ENCODE measurements at places on chromosomes 12 and 14.

GRCh38 chr12:12613344-12613743 is 1.7 kb downstream of the CREBL2 start:
- DNase-seq = no peak

DNA sequence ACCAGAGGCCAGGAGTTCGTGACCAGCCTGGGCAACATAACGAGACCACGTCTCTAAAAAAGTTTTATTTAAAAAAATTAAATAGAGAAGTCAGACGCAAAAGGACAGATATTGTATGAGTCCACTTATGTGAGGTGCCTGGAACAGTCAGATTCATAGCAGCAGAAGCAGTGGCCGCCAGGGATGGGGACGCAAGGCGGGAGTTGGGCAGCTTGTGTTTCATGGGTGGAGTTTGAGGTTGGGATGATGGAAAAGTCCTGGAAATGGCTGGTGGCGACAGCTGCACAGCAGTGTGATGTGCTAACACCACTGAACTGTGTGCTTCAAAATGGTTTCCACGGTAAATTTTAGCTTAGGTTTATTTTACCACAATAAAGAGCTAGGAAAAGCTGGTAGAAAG is 57.6 kb upstream of the DDX11 start:
- no peak for DNase-seq

DNA sequence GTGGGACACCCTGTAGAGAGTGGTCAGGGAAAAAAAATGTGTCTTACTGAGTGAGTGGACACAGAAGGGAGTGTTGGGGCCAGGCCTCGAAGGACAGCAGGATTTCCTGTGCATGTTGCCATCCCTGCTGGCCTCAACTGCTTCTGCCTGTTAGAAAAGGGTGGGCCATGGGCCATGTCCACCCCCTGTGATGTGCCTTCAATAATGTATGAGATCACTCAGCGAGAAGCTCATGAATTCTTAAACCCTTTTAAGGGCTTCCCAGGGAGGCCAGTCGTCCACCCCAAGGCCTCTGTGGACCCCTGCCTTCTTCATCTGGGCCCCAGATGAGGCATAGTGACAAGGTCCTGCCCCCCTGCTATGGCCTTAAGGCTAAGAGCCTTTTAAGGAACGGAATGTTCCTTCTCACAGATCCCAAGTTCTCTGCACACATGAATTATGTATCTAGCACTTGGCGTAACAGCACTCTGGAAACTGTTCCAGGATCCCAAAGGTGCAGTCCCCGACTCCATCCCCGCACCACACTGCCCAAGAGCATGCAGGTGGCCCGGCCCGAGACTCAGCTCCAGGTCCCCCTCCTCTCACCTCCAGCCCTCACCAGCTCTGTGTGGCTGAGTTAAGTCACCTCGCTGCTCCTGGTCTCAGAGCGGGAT is 8.9 kb upstream of the C14orf132 start:
- DNase-seq = no peak

GRCh38 chr14:54667764-54668163 is 100.8 kb downstream of the SAMD4A start:
- DNase-seq = no peak

- no peak for DNase-seq
Observed at GRCh38 chr12:44307506-44308168, 471.8 kb downstream of the TMEM117 start.

DNA sequence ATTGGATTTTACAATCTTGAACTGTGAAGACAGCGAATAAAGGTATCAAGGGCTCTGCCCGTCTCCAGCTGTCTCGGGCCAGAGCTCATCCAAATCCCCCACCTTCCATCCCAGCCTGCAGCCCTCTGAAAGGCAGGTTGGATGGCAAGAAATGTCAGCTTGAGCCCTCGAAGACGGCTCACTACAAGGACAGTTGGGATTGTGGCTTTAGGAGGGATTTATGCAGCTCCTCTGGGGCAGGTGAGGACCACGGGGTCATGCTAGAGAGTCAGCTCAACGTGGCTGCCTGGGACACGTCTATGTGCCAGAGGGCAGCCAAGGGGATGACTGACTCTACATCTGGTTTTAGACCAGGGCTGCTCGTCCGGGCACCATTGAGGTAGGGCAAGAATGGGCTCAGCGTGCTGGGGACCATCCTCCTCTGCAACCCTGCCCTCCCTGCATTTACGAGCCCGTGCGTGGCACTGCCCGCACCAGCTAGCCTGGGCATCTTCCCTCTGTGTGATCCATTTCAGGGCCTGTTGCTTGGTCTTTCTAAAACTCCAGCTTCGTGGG is 16.2 kb downstream of the MVK start:
- no peak for DNase-seq

GRCh38 chr14:69281450-69282169 is 21.7 kb downstream of the GALNT16 start:
- no peak for DNase-seq

DNA sequence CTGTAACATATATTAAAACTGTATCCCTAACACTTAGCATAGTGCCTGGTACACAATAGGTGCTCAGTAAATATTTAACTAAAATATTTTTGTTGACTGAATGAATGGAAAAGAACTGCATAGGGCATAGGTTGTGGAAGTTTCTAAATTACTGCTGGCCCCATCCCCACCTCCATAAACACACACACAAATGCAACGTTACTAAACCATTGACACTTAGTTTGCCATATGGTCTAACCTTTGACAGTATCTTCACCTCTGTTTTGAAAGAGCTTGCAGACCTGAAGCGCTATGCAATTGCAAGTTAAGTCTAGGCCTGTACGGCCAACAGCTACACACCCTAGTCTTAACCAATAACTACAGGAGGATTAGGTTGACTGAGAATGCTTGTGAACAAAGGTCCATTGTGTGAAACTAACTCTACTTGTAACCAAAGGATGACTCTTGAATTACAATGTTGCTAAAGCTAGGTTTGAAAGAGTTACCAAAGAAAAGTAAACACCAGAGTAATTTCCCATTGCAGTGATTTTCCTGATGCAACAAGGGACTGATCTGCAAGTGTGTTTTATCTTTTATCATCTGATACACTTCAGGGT is 924 bp upstream of the MANSC1 start:
- DNase-seq = no peak

DNA sequence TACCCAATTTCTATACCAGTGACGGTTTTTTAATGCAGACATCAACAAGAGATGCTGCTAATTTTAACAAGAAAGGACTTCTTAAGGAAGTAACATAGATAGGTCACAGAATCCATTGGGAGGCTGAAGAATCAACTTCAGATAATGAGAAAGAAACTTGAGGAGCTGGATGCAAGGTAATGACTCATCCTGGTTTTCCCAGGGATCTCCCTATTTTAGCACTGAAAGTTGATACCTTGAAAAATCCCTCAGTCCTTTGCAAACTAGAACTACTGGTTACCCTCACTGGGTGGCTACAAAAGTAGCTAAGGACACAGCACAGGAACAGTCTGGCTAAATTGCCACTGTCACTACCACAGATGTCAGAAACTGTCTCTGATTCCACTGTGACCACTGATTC is 561.9 kb downstream of the FLRT2 start:
- no peak for DNase-seq

- DNase-seq = no peak
Observed at GRCh38 chr14:62213516-62213915, 451.3 kb downstream of the SNAPC1 start.

DNA sequence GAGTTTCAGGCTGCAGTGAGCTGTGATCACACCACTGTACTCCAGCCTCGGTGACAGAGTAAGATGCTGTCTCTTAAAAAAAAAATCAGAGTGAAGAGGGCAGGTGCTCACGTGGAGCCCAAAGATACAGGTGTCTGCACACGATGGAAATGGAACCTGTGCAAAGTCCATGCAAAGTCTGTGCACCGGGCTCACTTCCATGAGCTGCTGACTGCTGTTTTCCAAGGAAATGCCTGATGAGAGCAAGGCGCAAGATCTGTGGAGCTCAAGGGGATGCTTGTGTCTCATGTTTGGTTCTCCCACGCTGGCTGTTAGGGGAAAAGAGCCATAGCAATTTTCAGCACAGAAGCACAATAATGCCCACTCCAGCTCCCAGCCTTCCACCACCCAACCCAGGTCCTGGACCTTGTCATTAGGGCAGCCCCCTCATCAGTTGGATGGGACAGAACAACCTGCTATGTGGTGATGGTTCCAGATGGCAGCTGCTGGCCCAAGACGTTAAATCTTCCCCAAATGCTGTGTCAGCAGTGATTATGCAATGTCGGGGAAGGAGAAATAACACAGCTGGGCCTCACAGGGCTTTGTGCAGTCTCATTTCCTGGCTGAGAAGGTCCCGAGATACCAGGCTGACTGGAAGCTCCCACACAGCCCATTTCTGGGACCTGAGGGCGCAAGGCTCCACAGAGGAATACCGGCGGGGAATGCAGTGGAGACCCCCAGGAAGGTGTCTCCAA is 27.9 kb upstream of the DICER1 start:
- DNase-seq = peak; percentile 7

DNA sequence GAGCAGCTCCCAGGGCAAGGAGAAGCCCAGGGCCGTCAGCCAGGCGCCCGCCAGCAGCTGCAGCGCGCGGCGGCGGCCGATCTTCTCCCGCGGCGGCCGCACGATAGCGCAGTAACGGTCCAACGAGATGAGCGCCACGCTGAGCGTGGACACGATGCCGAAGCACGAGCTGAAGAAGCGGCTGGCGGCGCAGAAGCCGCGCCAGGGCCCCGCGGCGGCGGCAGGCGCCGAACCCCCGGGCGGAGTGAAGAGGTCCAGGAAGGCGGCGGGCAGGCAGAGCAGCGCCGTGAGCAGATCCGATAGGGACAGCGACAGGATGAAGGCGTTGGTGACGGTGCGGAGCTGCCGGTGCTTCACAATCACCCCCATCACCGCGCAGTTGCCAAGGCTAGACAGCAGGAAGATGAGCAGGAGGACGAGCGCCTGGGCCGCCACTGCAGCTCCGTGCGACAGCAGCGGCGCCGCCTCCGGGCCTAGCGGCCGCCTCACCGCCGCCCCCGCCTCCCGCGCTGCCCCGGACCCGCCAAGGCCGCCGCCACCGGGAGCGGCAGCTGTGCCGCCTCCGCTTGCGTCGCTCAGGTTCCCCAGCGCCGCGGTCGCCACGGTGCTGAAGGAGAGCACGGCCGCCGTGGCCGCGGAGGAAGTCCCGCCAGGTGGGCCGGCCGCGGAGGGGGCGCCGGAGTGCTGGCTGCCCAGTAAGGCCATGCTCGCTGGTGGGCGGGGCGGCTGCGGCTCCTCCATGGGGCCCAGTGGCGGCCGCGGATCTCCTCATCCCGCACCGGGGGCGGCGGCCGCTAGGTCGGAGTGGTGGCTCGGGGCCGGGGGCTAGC is 479 bp downstream of the GPR135 start:
- DNase-seq = peak; percentile 44

GRCh38 chr12:112833267-112833666 is 41.7 kb downstream of the RPH3A start:
- no peak for DNase-seq

DNA sequence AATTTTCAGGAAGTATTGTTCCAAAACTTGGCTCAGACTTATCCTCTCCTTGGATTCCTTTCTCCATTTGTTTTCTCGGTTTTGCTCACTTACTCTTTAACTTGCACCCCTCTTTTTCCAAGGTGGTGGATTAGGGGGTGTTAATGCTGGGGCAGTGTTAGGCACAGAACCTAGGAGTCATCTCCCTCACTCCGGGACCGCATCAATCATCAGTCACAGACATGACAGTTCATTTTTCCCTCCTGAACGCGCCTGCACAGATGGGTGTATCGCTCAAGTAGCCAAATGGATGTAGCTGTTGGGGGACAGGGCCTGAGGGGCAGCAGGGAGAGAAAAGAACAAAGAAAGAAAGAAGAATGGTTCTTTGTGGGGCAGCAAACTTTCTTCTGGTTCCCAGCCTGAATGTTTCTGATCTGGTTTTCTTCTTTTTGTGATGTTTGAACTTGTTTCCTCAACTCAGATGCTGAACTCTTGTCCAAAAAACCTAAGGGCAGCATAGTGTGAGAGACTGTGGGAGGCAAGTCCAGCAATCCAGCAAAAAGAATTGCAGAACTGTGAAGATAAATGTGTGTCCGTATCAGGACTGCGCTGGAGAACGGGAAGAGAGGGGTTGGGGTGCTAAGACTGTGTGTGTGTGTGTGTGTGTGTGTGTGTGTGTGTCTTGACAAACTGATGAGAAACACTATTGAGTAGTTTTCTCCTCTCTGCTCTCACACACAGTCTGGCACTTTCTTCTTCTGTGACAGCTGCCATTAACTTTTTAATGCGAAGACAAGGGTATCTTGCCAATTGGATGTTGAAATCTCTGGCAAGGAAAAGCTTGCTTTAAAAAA is 131.1 kb downstream of the FBXL14 start:
- no peak for DNase-seq

Measured in putamen (tissue), 1 donor.